Karpas-422 (cell line): ENCODE measurements at places on chromosomes 7 and 10.

DNA sequence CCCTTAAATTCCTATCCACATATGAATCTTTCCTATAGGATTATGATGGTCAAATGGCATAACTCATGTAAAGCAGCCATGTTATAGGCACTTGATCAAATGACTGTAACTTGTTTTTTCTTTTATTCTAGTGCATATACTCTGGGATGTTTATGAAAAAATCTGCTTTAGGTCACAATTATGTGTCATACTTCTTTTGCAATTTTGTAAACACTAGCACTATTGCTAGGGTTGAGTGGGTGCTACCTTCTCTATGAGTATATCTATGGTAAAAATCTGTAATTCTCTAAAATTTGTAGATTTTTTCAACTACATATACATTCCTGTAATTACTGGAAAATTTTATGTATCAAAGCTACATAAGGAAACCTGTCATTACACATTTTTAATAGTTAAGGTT lies 50.0 kb downstream of the HGF start:
- no peak for DNase-seq

- no peak for DNase-seq
Measured at GRCh38 chr10:125846894-125847293, 23.5 kb downstream of the BCCIP start.

DNA sequence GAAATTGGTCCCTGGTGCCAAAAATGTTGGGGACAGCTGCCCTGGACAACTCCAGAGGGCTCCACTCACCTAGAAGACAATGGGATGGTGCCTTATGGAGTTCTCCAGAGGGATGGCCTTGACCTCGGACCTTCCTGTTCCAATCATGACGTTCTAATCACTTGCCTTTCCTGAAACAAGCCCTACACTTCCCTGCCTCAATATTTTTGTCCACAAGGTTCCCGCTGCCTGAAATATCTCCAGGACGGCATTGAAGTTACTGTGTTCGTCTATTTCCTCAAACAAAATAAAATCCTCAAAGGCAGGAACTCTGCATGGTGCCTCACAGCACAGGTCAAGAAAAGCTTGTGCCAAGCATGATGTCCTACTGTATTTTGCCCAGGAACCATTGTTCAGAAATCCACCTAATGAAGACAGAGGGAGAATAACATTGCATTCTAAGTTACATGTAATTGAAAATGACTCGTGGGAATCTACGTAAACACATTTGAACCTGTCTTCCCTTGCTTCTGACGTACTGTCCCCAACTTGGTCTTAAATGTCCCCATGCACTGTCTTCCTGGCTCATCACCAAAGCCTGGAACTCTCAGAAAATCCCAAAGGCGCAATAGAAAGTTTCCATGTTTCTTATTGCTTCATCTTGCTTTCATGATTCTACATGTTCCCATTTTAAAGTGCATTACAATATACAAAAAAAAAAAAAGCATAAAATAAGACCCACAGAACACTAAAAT lies 342.3 kb upstream of the NRP1 start:
- DNase-seq = no peak

DNA sequence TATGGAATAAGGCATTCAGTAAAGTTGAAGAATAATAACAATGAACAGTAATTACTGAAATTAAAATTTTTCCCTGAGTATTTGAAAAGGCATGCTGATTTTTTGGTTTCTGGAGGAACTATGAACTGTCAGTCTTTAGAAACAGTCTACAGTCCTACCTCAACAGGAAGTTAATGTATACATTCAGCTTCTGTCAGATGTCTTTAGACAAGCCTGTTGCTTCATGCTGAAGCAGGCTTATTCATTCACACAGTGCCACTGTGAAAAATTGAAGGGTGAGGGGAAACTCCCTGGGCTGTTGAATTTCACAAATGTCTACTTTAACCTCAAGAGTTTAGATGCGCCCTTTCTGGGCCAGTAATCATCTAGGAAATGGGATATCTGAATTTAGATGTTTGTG lies 3.5 kb downstream of the NRF1 start:
- DNase-seq = peak; percentile 56

- peak; percentile 69 for DNase-seq
Measured at GRCh38 chr7:64946772-64947171, 43.7 kb downstream of the ZNF273 start.

- no peak for DNase-seq
Measured at GRCh38 chr10:113858541-113858940, 4.1 kb downstream of the NHLRC2 start.

- DNase-seq = no peak
Measured at GRCh38 chr7:115208710-115209560, 287.0 kb downstream of the MDFIC start.

DNA sequence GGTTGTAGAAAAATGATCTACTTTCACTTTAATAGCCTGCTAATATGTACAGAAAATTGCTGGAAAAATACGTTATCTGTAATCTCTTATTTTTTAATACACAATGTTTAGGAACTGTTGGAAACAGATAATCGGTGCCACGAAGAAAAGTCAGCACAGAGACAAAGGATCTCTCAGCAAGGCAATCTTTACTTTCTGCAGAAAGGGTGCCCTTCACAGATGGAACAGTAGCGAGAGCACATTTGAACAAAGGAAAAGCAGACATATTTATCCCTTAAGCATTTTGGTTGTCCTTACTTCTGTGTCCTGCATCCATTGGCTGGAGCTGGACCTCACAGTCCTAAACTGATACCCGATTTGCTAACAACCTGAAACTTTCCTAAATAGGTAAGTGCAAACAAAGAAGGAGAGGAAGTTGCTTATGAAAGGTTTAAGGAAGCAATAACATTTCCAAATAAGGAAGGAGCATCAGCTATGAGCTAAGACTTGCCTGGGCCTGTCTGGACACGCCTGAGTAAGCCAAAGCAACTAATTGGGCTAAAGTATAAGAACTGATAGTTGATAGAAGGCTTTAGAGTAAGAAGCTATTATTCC lies 640.0 kb downstream of the SH2D4B start:
- DNase-seq = no peak

- no peak for DNase-seq
Measured at GRCh38 chr10:53765311-53765710, 992.7 kb upstream of the MBL2 start.

- no peak for DNase-seq
Measured at GRCh38 chr10:58010073-58010702, 257.5 kb downstream of the IPMK start.

DNA sequence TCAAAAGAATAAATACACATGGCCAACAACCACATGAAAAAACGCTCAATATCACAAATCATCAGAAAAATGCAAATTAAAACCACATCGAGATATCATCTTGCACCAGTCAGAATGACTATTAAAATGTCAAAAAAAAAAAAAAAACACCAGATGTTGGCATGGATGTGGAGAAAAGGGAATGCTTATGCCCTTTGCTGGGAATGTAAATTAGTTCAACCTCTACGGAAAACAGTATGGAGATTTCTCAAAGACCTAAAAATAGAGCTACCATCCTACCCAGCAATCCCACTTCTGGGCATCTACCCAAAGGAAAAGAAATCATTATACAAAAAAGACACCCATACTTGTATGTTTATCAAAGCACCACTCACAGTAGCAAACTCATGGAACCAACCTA lies 45.0 kb upstream of the DIP2C start:
- no peak for DNase-seq

- no peak for DNase-seq
Measured at GRCh38 chr7:12570168-12570533, 369 bp upstream of the SCIN start.

- no peak for DNase-seq
Measured at GRCh38 chr10:133235265-133235855, 2.3 kb upstream of the VENTX start.

- no peak for DNase-seq
Measured at GRCh38 chr7:24323961-24324480, 40.0 kb downstream of the NPY start.

DNA sequence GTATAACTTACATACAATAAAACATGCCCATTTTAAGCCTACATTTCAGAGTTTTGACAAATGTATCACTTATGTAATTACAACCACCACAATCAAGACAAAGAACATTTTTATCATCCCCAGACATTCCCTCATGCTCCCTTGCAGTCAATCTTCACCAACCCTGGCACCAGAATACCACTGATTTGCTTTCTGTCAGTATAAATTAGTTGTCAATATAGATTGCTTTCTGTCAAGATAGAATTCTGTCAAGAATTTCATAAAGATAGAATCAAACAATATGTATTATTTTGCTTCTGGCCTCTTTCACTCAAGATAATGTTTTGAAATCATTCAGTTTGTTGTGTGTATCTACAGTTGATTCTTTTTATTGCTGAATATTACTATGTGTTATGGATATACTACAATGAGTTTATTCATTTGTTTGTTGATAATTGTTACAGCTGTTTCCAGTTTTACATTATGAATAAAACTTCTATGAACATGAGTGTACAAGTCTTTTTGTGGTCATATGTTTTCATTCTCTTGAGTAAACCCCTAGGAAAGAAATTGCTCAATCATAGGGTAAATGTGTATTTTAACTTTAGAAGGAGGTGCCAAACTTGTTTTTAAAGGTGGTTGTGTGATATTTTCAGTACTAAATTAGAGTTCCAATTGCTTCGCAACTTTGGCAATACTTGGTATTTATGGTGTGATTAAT lies 56.9 kb downstream of the IFIT5 start:
- no peak for DNase-seq

GRCh38 chr7:36369171-36369570 lies 20.5 kb upstream of the ANLN start:
- no peak for DNase-seq

GRCh38 chr10:123678376-123678775 lies 12.2 kb downstream of the GPR26 start:
- DNase-seq = peak; percentile 48

DNA sequence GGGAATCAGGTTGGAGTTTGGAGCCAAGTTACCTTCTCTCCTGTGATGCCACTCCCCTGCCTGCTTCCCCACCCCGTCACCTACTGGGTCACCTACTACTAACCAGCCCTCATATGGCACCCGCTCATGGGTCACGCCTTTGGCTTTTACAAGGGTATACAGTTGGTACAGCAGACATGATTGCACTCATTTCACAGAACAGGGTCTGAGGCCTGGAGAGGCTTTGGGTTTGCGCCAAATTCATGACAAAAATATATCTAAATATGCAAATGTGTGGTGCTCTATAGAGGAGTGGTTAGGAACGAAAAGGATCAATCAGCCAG lies 10.7 kb downstream of the CRYGN start:
- no peak for DNase-seq

DNA sequence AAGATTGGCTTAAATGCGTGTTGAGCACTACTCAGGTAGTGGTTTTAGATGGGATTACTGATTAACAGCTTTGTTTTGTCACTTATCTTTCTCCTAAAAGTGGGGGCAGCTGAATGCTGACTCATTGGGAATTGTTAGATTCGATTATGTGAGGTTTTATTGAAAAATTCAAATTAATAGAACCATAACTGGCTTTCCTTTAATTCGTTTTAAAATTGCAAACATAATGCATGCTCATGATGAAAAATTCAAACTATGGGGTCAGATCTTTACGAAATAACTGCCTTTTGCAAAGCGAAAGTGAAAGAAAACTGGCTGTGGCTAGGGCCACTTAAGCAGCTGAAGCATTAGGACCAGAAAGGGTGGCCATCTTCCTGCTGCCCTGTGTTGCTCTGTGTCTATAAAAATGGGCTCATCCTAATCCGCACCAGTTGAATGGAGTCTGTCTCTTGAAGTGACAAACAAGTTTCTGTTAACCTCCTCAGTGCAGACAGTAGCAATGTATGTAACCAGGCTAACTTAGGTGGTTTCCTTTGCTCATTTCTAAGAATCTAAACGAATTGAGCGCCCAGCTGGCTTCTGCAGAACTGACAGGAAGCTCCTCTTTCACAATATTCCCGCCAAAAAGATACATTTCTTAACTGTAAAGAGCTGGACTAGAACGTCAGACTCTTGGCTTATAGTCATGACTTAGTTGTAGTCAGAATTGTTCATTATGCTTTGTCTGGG lies 27.8 kb downstream of the DENND10 start:
- DNase-seq = no peak

- no peak for DNase-seq
Measured at GRCh38 chr10:76543655-76544054, 1094.0 kb downstream of the KCNMA1 start.

- no peak for DNase-seq
Measured at GRCh38 chr7:2886391-2886790, 42.3 kb upstream of the GNA12 start.

DNA sequence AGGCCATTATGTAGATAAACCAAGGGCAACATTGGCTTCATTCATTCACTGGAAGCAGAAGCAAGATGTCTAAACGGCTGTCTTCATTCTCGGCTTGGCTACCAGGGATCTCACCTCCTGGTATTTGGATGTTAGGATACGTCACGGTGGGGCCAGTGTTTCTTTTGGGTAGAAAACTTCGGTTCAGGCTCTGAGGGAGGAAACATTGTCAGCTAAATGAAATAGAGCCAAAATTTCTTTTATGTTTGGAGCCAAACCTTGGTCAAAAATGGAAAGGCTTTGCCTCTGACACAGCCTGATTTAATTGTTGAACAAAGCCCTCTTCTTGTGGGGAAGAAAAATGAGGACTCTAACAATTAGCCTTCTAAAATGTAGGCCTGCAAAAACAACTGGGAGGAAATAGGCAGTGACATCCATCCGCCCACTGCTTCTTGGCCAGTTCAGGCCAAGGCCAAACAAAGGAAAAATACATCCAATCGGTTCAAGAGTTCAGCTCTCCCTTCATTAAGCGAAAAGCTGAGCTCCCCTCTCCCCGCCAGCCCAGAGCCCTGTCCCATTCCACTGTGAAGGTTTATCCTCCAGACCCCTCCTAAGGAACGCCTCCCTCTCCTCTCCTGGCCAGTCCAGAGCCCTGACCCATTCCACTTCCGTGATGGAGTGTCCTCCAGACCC lies 44.4 kb downstream of the PFKFB3 start:
- DNase-seq = no peak

DNA sequence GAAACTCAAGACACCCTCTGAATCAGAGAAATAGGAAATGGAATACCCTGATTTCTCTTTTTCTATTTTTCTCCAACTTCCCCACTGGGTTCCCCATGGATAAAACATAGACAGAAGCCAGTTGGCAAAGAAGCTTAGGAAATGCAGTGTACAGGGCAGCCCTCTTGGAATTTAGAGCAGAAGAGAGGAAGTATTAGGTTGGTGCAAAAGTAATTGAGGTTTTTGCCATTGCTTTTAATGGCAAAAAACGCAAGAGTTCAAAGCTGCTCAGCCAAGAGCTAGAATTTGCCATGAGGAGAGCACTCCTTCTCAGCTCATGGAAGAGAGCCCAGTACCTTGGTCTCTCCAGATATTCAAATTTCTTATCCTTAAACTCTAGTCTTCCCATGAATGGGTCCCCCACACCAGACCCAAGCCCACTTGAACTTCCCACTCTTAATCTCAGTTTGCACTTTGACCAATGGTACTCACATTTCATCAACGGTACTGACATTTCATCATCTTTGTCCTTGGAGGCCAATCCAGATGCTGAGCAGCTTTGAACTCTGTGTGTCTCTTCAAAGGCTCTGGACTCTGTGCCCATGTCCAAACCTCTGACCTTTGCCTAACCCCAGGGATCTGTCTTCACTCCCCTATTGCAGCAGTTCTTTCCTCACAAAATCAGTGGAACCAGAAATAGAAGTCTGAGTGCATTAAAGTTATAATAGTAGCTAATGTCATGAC lies 73.2 kb upstream of the PPP1R3C start:
- no peak for DNase-seq

GRCh38 chr7:119936836-119937235 lies 336.1 kb upstream of the KCND2 start:
- DNase-seq = no peak
